A549 treated with AZD2906 at 1 μM for 4 hours (cell line): ENCODE measurements at places on chromosomes 2 and 18. TPM values are rescaled to one million over a fixed set of nuclear protein-coding genes. Genes with fewer than 3 reads are reported as not detected.

Gene PNKD
- 58.2 to 76.9 TPM (median 74.2 TPM) in 5 replicates for total RNA-seq

Gene PAX8
- total RNA-seq: 0.51 to 0.98 TPM (median 0.76 TPM) in 5 replicates

Gene SFT2D3
- 4.6 to 6.1 TPM (median 5.8 TPM) in 5 replicates for total RNA-seq

Gene ASB18
- total RNA-seq: not detected in 5 replicates

Gene DYSF
- total RNA-seq: 0.44 to 0.90 TPM (median 0.81 TPM) in 5 replicates

Gene IHH
- 0.28 to 0.88 TPM (median 0.74 TPM) in 5 replicates for total RNA-seq

Gene CCDC93
- total RNA-seq: 11.2 to 14.6 TPM (median 13.0 TPM) in 5 replicates

Gene CPLX4
- total RNA-seq: not detected in 5 replicates

Gene RAB1A
- 204 to 236 TPM (median 234 TPM) in 5 replicates for total RNA-seq

Gene IL1B
- total RNA-seq: 0.07 to 0.21 TPM (median 0.14 TPM) in 5 replicates

Gene TMEM198
- total RNA-seq: 0.62 to 1.2 TPM (median 0.96 TPM) in 5 replicates

Gene BOK
- 28.3 to 40.7 TPM (median 38.1 TPM) in 5 replicates for total RNA-seq

Gene HOXD12
- not detected in 5 replicates for total RNA-seq

Gene SERPINB3
- total RNA-seq: 0.06 to 0.14 TPM (median 0.09 TPM) in 5 replicates

Gene KCTD18
- 9.1 to 12.0 TPM (median 10.5 TPM) in 5 replicates for total RNA-seq

Gene ALKAL2
- total RNA-seq: not detected in 5 replicates

Gene FAM237A
- total RNA-seq: not detected in 5 replicates

Gene UGT1A5
- total RNA-seq: 0.03 to 0.09 TPM (median 0.05 TPM) in 3 of 5 replicates, not detected in the others

Gene RNF125
- total RNA-seq: 0.22 to 0.31 TPM (median 0.27 TPM) in 5 replicates
